Fibroblast of the aortic adventitia (primary cell): ENCODE measurements at places on chromosomes 6 and 20.

DNA sequence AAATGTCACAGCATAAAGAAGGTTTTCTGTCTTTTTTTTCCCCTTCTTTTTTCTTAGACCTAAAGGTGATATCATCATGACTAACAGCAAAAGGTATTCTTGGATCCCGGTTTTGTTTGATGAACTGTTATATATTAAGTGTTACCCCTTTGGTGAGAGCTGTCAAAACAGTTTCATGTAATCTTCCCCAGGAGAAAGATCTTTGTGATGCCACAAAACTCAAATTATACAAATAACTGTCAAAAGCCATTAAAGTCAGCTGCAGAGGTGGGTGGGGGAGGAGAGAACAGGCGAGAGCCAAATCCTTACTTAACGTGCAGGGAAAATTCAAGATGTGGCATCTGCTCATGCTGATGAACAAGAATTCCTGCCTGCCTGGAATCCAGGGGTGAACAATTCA, 258.2 kb downstream of the BMP7 start:
- no peak for DNase-seq

- DNase-seq: no peak
Measured at GRCh38 chr20:10978713-10979112, 304.9 kb upstream of the JAG1 start.

- peak; percentile 99 for DNase-seq
Measured at GRCh38 chr20:38073307-38074071, 39.9 kb downstream of the RPRD1B start.

- no peak for DNase-seq
Measured at GRCh38 chr6:99668036-99668705, 61.5 kb downstream of the PRDM13 start.

GRCh38 chr6:42378536-42378935, 73.2 kb downstream of the TRERF1 start:
- no peak for DNase-seq

- no peak for DNase-seq
Measured at GRCh38 chr6:93801101-93801847, 381.9 kb upstream of the EPHA7 start.

GRCh38 chr6:169975701-169976100, 224.3 kb downstream of the ERMARD start:
- DNase-seq: no peak

DNA sequence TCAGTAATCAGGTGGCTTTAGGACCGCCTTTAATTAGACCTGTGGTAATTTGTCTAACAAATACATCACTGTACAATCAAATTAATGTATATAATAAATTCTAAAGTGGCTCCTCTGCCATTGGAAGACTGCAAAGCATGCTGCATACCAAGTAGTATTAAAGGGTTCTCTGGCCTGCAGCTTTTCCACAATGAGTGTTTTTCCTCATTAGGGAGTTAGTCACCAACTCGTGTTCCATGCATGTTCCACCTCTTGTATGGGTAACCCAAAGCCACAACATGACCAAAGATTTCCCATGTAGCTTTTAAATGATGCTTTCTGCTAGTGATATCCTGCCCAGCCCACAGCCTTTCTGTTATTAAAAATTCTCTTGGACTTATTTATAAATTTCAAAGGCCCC, 218.7 kb downstream of the FUT9 start:
- no peak for DNase-seq

DNA sequence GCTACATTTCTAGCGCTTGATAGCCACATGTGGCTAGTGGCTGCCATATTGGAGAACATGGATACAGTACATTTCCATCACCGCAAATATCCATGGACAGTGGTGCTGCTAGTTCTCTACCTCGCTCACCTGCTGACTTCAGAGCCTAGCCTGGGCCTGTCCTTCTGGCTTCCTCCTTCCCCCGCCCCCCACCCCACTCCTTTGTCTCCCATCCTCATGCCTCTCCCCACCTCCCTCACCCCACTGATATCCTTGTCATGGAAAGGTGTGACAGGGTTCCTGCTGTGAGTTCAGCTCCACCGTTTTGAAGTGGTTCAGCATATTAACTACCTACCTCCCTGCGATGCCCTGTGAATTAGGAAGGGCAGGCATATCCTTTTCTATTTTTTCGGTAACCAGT, 14.2 kb downstream of the NKX2-2 start:
- no peak for DNase-seq

GRCh38 chr6:11847515-11848345, 69.1 kb upstream of the ADTRP start:
- DNase-seq: no peak

DNA sequence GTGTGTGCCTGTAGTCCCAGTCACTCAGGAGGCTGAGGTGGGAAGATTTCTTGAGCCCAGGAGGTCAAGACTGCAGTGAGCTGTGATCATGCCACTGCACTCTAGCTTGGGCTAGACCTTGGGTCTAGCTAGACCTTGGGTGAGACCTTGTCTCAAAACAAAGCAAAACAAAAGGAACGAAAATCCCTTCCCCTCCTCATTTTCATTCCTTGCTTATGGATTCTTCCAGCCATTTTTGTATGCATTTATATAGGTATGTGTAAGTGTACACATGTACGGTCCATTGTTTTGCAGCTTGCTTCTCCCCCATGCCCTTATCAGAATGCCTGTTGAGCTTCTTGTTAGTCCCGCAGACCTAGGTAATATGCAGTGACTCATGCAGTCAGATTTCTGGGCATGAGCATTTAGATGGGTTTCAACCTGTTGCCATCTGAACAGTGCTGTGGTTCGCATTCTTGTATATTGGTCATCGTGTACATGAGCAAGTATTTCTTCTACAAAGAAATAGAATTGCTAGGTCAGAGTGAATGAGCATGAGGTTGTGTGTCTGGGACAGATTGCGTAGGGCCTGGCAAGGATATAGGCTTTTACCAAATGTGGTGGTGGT, 73.2 kb downstream of the ATRN start:
- peak; percentile 46 for DNase-seq

- DNase-seq: no peak
Measured at GRCh38 chr6:96420294-96420693, 101.3 kb upstream of the UFL1 start.

- peak; percentile 52 for DNase-seq
Measured at GRCh38 chr20:4470375-4470774, 251.3 kb upstream of the PRND start.

DNA sequence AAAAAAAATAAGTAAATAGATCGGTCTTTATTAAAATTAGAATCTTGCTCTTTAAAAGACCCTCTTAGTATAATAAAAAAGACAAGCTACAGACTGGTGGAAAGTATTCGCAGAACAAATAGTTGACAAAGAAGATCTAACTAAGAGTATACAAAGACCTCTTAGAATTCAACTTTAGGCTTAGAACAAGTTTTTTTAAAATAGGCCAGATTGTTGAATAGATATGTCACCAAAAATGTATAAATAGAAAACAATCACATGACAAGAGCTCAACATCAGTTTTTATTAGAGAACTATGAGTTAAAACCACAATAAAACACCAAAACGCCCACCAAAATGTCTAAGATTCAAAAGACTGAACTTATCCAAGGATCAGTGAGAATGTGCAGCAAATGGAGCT, 632.7 kb upstream of the PTCHD4 start:
- DNase-seq: no peak

DNA sequence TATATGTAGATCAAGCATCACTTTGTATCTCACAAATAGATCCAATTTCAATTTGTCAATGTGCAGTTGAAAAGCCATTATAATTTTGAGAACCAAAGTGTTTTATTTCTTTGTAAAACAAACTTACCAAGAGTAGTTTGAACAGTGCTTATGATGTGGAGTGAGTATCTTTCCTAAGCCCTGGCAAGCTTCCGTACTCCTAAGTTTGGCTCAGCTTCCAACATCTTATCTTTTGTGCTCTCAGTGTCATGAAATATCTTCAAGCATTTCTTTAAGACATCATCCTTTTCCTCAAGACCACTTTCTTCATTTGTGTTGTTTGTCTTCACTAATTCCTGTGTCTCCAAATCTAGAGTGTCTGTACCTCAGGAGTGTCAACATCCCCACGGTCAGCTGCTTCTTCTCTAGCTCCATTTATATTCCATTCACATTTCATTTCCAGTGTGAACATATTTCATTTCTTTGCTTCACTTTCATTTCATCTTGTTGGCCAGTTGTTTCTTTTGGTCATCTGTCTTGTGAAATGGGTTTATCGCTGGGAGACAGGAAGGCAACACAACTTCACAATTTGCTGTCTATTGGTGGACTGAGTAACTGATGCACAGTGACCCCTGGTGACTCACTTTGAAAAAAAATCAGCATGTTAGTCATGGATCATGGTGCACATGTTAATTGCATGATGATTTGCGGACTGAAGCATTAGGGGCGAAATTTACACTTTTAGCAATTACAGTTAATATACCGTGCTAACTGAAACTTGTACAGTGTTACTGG, 36.9 kb downstream of the SLC24A3 start:
- DNase-seq: no peak

- DNase-seq: no peak
Measured at GRCh38 chr20:8055096-8055495, 35.5 kb upstream of the TMX4 start.

DNA sequence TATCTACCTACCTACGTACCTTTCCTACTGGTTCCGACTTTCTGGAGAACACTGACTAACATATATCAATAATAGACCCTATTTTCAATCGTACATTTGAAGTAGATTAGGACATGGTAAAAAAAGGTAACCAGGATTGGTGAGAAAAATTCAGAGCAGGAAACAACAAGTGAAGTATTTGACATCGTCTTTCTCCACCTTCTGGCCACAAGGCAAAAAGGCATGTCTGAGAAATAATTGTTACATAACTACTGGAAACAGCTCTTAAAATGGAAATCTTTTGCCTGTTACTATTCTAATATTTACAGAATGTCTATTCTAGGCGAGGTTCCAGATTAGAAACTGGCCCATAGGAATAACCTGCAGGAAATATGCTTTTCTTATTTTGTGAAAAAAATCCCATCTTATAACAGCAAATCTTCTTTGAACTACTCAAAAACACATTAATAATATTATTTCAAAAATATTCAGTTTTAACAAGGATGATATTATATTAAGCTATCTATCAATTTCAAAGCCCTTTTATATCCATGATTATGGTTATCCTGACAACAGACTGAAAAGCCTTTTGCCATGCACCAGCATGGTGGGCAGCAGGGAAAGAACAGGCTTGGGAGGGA, 80.8 kb downstream of the RCAN2 start:
- peak; percentile 68 for DNase-seq

DNA sequence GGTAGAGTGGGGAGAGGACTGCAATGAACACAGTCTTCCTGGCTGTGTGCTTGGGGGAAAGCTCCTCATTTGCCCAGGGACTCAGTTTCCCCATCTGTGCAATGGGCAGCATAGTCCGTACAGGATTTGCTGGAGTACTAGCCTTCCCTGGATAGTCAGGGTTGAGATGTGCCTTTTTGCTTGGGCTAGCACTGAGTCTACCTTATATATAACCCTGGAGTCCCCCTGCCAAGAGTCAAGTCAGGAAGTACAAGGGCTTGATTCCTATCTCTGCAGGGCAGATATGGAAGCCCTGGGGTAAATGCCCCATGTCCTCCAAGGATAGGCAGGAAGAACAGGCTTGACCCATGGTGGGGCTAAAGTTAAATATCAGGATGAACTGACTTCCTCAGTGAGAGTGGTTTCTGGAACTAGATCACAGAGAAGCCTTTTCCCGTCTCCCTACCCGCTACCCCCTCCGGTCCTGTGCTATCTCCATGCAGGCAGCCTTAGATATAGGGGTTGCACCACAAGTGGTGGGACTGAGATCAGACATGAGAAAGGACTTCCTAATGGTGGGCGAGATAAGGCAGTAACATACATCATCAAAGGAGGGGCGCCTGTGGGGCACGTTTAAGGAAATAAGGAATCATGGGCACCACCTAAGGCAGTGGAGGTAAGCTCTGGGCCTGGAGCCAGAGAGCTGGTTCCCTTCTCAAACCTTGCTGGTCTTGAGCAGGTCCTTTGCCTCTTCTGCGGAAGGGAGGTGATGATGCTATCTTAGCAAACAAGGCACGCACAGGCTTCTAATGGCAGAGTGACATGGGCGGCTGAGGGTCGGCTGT, 157.9 kb downstream of the MRPL14 start:
- DNase-seq: no peak

GRCh38 chr20:43844778-43845614, 69.7 kb upstream of the TOX2 start:
- DNase-seq: peak; percentile 98

GRCh38 chr6:44012078-44012493, 115.2 kb downstream of the MRPL14 start:
- DNase-seq: peak; percentile 99

DNA sequence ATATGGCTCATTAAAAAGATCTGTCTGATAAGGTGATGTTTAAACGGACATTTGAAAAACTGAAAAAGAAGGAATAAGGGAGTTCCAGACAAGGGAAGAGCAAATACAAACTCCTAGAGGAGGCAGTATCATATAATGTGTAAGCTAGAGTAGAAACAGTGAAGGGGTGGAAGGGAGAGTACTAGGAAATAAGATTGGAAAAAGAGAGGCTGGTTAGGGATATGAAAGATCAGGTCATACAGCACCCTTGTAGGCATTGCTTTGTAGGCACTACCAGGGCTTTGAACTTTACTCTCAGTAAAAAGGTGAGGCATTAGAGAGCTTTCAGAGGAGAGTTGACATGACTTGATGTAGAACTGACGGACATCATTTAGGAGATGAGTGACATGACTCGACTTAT, 85.7 kb downstream of the MLIP start:
- no peak for DNase-seq

- peak; percentile 28 for DNase-seq
Measured at GRCh38 chr20:34437330-34437986, 74.4 kb downstream of the ITCH start.

DNA sequence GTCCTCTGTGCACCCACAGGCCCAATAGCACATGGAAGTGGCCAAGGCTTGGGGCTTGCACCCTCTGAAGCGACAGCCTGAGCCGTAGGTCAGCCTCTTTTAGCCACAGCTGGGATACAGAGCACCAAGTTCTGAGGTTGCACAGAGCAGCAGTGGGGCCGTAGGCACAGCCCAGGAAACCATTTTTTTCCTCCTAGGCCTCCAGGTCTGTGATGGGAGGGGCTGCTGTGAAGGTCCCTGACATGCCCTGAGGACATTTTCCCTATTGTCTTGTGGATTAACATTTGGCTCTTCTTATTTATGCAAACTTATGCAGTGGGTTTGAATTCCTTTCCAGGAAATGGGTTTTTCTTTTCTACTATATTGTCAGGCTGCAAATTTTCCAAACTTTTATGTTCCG, 878.7 kb upstream of the MAN1A1 start:
- DNase-seq: no peak

GRCh38 chr6:2758980-2759379, 6.2 kb upstream of the WRNIP1 start:
- no peak for DNase-seq
